ENCODE measurements at places on chromosomes 2 and 18. TPM values are rescaled to one million over a fixed set of nuclear protein-coding genes. Genes with fewer than 3 reads are reported as not detected.

DNA sequence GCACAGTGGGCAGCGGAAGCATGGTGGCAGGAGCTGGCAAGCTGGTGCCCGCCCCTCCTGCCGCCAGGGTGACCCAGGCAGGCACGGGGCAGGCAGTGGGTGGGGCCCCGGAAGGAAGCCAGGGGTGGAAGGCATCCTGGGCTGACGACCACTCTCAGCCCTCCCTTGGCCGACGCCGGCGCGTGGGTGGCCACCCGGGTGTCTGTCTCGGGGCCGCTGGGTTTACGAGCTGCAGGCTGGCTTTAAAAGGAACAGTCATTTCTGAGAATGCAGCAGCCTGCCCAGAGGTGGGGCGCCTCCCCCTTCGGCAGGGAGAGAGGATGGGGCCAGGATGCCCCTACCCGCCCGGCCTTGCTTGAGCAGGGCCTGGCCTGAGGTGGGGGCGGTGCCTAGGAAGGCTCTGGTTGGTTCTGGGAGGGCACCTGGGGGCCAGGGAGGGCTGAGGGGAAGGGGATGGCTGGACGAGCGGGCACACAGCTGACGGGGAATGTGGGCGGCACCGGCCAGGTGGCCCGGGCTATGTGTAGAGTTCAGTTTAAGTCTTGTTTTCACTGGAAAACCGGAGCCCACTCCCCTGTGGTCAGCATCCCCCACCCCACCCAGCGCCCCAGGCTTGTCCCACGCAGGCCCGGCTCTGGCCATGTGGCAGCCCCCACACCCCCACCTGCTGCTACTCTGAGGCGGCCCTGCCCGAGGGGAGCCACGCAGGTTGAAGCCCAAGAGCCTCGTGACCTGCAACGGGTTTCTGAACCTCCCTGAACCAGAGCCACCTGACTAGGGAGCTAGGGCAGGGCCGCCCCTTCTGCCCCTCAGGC is 6.3 kb downstream of the BOK start:
- no peak for ATAC-seq

DNA sequence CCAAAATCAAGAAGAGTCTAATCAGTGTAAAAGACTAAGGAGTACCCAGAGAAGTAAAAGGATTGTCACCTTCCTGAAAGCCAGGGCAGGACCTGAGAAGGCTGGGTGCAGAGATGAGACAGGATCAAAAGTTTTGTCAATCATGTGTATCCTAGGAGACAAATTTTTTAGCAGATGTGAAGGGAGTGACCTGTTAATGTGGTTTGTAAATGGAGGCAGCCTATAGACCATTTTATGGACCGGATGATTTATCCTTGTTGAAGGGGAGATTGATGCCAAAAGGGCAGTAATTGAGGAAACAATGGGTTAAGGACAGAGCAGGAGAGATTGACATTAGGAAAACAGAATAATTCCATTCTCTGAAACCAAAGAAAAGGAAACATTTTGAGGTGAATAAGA is 813 bp downstream of the NDC80 start:
- ATAC-seq: no peak

Gene MC2R
- total RNA-seq: not detected

Gene FASTKD2
- total RNA-seq: 33.5 TPM

Gene LINC00305
- not detected for total RNA-seq

Gene PTCD3
- total RNA-seq: 85.1 TPM

- ATAC-seq: no peak
These were observed 916 bp downstream of the CETN1 start for GRCh38 chr18:581096-581495.

Gene SIX2
- total RNA-seq: 1.7 TPM

DNA sequence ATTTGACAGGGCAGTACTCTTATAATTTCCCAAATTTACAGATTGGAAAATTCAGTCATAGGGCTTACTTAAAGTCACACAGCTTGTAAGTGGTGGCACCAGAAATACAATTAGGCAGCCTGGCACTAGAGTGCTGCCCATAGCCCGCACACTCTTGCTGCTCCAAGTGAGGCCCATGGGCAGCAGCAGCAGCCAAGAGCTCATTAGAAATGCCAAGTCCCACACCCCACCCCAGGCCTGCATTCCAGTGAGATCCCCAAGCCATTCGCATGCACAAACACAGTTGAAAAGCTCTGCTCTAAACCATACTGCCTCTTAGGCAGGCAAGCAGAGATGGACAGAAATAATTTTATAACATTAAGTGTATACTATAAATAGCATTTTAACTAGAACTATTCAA is 379.3 kb upstream of the PKDCC start:
- no peak for ATAC-seq

DNA sequence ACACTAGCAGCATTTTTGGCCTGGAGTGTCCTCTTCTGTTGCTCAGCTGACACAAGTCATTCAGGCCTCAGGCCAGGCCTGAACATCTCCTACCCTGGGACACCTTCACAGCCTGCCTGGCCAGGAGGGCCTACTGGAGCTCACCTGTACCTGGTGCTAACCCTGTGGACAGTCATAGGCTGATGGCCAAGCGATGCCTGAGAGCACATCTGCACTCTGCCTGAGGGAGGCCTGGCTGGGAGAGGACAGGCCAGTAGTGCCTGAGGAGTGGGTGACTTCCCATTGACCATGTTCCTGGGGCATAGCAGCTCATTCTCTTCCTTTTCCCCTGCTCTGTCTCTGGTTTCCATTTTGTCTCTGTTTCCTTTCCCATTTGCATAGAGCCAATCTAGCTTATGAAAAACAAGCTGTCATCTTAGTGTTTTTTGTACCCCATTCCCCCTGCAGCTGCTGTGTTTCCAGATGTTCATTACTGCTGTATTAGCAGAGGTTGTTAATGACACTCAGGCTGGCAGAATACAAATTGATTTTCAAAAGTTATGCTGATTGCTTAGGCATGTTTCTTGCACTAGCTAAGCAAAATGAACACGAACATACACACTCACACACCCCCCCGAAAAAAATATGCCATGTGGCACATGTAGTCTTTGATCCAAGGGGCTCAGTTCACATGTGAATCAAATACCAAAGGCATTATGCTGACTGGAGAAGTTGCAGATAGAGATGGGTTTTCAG is 149.7 kb upstream of the HS6ST1 start:
- no peak for ATAC-seq

Gene TOGARAM2
- 2.0 TPM for total RNA-seq

Gene COPS8
- total RNA-seq: 158 TPM

DNA sequence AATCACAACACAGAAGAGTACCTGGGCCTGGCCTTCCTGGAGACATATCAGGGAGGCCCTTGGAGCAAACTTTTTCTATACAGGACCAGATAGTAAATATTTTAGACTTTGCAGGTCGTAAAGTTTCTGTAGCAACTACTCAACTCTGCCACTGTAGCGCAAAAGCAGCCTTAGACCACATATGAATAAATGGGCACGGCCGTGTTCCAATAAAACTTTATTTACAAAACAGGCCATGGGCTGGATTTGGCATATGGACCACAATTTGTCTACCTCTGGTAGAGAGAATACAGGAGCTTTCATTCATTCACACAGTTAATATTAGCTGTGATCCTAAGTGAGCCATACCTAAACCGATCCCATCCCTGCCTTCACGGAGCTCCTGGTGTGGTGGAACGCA is 98.6 kb upstream of the CAB39 start:
- no peak for ATAC-seq

Gene SCN2A
- 0.81 TPM for total RNA-seq
